ENCODE measurements at places on chromosomes 13 and 19.

DNA sequence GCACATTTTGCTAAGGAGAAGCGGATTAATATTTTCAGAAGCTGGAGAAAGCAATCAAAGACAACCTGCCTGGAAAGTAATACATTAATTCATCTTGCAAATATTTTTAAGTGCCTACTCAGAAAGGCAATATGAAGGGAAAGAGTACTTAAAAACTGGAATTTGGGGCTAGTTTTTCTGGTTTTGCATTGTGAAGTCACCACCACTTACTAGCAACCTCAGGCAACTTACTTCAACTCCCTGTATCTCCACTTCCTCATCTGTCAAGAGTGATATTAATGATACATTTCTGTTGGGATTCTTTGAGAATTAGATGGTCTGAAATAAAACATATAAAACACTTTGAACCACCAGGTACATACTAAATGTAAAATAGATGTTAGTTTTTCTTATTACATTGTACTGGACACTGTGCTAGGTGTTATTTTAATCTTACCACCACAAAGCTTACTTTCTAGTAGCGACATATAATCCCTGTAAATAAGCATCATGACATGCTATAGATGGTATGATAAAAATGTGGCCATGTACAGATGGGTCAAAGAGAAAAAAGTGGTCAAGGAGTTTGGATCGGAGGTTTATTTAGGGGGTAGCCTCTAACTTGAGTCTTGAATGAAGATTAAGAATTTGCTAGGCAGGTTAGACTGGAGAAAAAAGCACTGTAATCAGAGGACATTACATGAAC lies 101.2 kb downstream of the SPRY2 start:
- H3K27me3 ChIP-seq: no peaks in the 10 kb centered on the region
- no peaks in the 10 kb centered on the region for H3K4me1 ChIP-seq
- H3K27ac ChIP-seq: no peak overlapping the region
- no peak overlapping the region for H3K4me3 ChIP-seq
- H3K36me3 ChIP-seq: no peaks in the 10 kb centered on the region

DNA sequence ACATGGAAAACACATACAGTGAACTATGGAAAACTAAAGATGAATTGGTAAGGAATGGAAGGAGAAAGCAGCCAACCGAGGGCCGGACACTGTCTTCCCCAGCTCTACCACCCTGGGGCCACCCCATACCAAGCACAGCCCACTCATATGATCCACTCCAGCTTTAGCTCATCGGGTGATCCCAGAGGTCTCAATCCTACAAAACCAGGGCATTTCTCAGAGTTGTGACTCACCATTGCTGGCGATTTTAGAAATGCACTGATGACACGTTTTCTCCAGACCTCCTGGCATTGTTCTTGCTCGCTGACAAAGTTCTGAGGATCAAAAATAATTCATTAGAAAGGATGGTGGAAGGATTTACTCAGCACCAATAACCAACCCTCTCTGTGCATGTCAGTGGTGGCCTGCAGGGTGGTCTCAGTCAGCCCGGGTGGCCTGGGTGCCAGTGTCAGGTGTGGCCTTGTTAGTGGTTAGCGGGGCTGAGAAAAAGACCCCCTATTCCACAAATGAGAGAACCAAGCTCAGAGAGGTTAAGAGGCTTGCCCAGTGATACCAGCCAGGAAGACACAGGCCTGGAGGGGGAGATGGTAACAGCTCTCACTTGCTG lies 6.6 kb downstream of the TMEM272 start:
- no peak overlapping the region for H3K4me3 ChIP-seq
- no peak overlapping the region for H3K27ac ChIP-seq
- H3K36me3 ChIP-seq: no peaks in the 10 kb centered on the region
- H3K27me3 ChIP-seq: no peaks in the 10 kb centered on the region

DNA sequence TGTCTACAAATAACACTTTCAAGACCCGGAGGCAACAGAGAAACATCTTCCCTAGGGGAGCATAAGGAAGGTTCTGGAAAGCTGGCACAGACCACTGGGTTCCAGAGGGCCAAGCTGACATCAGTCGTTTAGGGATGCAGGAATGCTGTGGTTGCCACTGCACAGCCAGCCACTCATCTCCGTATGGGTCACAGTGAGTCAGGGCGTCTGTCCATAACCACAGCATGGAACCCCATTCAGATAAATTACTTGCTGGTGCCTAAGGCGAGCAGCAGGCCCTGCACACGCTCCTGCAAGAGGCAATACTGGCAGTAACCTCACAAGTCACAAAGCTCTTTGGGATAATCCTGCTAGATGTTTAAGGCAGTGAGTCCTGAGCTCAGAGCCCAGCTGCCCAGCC lies 140.9 kb upstream of the UBL3 start:
- no peak overlapping the region for H3K4me3 ChIP-seq
- no peaks in the 10 kb centered on the region for H3K36me3 ChIP-seq
- DNase-seq: no peak
- no peaks in the 10 kb centered on the region for H3K4me1 ChIP-seq
- H3K27ac ChIP-seq: no peak overlapping the region

DNA sequence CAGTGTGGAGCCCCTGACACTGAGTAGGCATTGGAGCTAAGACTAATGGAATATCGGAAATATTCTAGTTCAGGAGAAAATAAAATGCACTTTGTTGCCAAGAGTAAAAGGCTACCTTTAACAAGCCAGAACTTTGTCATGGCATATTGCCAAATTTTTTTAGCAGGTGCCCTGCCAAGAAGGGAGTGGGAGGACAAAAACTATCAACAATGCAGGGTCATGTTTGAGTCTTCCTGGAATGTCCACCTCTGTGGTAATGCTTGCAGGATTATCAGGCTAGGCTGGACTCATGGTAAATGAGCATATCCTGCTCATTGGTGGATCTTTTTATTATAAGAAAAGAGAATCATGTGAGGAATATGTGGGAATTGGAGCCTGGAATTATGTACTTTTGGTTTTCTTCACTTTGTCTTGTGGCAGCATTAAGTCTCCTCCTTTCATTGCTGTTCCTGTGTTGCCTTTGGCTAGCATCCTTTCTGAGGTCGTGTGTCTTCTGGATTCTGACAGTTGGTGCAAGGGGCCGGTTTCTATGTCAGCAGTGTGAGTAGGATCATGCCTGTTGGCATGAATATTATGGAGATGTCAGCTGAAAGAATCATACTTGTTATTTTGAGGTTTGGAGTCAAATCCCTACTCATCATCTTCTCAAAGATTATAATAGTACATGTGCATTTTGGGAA lies 122.9 kb upstream of the SPRY2 start:
- H3K27ac ChIP-seq: peak overlapping the region; percentile 53
- no peak overlapping the region for H3K4me3 ChIP-seq
- H3K4me1 ChIP-seq: peaks cover 12% of the 10 kb centered on the region

- no peaks in the 10 kb centered on the region for H3K4me1 ChIP-seq
- no peak overlapping the region for H3K4me3 ChIP-seq
- DNase-seq: no peak
- no peaks in the 10 kb centered on the region for H3K27me3 ChIP-seq
- H3K27ac ChIP-seq: no peak overlapping the region
These were observed 266.4 kb downstream of the NALCN start for GRCh38 chr13:101149735-101150384.

GRCh38 chr13:68232351-68233130 lies 1002.4 kb upstream of the PCDH9 start:
- no peak overlapping the region for H3K27ac ChIP-seq
- no peak for DNase-seq
- no peaks in the 10 kb centered on the region for H3K27me3 ChIP-seq
- H3K4me1 ChIP-seq: no peaks in the 10 kb centered on the region

Measured in heart left ventricle (tissue), 16 donors.